ENCODE measurements at places on chromosomes 2 and 18. TPM values are rescaled to one million over a fixed set of nuclear protein-coding genes. Genes with fewer than 3 reads are reported as not detected.

Gene MRO
- total RNA-seq: 3.1 TPM

Gene COLEC12
- total RNA-seq: 39.1 TPM

Gene C18orf54
- total RNA-seq: 2.6 TPM

Gene LCT
- not detected for total RNA-seq

Gene ARID5A
- 9.9 TPM for total RNA-seq

Gene MAP3K19
- not detected for total RNA-seq

Gene CAMKMT
- 5.2 TPM for total RNA-seq

Gene POTEF
- not detected for total RNA-seq

Gene HADHB
- 118 TPM for total RNA-seq

Gene TMEM247
- not detected for total RNA-seq

Gene PNPT1
- total RNA-seq: 29.7 TPM
